ENCODE measurements at places on chromosomes 3 and 15. TPM values are rescaled to one million over a fixed set of nuclear protein-coding genes. Genes with fewer than 3 reads are reported as not detected.
A peak's percentile ranks its signal among the peaks of the same experiment; 100 is the strongest.

DNA sequence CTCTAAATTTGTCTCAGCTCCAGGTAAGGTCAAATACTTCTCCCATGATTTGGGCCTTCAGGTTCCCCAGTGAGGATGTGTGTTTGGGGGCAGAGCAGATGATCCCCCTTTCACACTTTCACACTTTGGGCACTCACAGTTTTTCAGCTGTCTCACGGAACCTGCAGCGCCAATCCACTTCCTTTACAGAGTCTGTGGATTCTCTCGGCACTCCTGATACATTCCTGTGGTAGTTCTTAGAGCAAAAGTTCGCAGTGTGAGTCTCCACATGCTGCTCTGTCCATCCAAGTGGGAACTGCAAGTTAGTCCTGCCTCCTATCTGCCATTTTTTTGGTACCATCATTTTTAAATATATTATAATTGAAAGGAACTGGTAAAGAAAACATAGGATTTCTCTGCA, 20.2 kb upstream of the CPOX start:
- no peak overlapping the region for H3K4me3 ChIP-seq
- no peak overlapping the region for H3K27ac ChIP-seq
- H3K27me3 ChIP-seq, result no peaks in the 10 kb centered on the region
- DNase-seq, result no peak

DNA sequence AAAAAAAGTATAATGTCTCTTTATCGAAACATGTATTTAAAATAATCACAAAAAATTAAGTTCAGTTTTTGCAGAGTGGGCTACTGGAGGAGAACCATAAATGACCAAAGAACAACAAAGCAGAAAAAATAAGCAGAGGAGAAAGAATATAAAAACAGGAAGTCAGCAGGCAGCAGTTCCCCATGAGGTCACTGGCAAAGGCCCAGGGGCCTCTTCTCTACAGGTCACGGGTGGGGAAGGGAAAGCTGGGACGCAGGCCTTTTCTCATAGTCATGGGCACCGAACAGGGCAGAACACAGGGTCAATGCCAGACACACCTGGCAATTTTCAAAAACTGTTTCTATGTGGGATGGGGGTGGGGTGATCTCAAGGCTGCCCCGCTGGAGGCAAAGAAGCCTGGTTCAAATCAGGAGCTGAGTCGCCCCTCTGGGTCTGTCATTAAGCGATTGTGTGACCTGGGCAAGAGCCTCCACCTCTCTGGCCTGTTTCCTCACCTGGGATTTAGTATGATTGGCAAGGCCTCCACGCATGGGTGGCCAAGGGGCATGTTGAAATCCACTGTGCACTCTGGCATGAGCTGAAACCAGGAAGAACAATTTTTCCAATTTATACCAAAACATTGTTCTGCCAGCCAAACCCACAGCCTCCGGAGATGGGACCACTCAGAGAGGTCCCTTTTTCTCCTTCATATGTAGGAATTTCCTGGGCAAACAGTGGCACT, 43.8 kb upstream of the UACA start:
- H3K27ac ChIP-seq, result peak overlapping the region; percentile 65
- peaks cover 22% of the 10 kb centered on the region for H3K4me1 ChIP-seq
- H3K4me3 ChIP-seq, result no peak overlapping the region
- no peak for DNase-seq
- H3K27me3 ChIP-seq, result no peaks in the 10 kb centered on the region
- no peaks in the 10 kb centered on the region for H3K36me3 ChIP-seq

DNA sequence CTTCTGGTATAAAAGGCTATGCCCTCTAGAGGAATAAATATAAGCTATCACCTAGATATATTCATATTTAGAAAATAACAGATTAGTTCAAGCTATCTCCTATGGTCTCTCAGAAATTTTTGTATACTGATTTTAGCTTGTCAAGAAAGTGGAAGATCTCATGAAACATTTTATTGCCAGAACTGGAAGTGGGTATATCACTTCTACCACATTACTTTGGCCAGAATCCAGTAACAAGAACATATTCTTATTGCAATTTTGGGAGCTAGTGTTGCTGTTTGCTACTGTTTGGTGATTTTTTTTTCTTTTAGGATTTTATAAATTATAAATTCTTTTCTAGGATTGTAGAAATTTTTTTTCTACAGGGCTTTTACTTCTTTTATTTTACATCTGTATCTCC, 14.2 kb upstream of the DIPK2A start:
- H3K27ac ChIP-seq, result no peak overlapping the region
- H3K36me3 ChIP-seq, result no peaks in the 10 kb centered on the region
- DNase-seq, result no peak
- H3K4me1 ChIP-seq, result no peaks in the 10 kb centered on the region
- no peaks in the 10 kb centered on the region for H3K27me3 ChIP-seq

DNA sequence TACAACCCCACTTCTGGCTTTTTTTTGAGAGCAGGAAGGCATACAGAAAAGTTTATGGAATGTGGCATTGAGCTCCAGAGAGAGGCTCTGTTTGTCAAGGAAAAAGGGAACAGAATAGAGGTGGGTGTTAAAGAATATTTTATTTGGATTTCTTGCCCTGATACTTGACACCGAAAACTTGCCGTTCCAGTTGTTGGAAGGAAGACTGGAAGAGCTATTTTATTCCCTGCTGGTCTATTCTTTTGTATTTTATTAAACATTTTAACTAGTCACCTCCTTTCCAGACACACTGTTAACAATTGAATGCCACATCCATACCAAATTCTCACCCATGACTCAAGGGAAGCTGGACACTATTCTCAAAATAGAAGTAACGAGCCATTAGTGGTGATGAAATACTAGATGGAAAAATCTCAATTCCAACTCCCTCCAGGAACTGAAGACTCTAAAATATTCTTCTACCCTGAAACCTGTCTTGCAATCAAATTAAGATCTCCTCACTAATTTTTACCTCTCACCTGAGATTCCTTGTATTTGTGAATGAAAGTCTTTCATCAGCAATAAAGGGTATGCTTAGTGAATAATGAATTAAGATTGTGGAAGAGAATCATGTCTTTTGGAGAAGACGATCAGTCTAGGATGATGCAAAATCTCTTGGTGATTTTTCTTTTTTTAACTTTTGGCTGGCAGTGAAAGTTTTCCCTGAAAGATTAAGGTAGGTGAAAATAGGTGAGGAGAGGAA, 28.5 kb downstream of the GREM1 start:
- no peaks in the 10 kb centered on the region for H3K27me3 ChIP-seq
- H3K36me3 ChIP-seq, result no peaks in the 10 kb centered on the region
- H3K27ac ChIP-seq, result no peak overlapping the region
- H3K4me3 ChIP-seq, result no peak overlapping the region

Gene MOBP
- total RNA-seq, result not detected

Gene TRIM42
- total RNA-seq, result not detected

Gene CFAP100
- total RNA-seq, result not detected

Gene TMEM207
- total RNA-seq, result not detected

DNA sequence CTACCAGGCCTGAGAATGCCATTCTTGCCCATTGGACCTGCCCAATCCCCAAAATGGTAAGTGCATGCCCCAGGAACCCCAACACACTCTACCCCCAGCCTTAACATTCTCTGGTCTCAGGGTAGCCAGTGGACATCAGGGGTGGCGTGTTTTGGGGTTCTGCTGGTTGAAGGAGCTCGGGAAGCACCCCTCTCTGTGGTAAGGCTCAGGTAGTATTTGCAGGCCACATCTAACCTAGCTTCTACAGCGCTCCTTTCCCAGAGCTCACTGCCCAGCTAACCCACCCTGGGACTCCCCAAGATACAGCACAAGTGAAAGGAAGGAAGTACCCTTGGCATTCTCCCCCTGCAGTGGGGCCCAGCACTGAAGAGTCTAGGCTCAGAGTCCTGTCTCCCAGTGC, 19.8 kb downstream of the NMNAT3 start:
- no peaks in the 10 kb centered on the region for H3K36me3 ChIP-seq
- H3K27ac ChIP-seq, result no peak overlapping the region
- H3K4me1 ChIP-seq, result no peaks in the 10 kb centered on the region
- no peaks in the 10 kb centered on the region for H3K27me3 ChIP-seq
- no peak overlapping the region for H3K4me3 ChIP-seq

DNA sequence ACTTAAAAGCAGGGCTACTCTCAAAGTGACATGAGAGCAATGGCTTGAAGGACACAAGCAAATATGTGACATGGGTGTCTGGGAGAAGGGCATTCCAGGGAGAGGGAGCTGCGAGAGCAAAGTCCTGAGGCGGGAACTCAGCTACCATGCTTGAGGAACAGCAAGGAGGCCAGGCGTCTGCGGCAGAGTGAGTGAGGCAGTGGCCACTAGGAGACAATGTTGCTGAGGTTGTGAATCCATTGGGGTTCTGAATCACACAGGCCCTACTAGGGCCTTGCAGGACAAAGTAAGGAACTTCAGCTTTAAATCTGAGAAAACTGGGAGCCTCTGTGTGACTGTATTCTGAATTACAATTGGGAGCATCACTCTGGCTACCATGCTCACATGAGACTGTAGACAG, 94.1 kb upstream of the PRICKLE2 start:
- no peak for DNase-seq
- H3K27me3 ChIP-seq, result no peaks in the 10 kb centered on the region
- no peak overlapping the region for H3K4me3 ChIP-seq
- H3K27ac ChIP-seq, result no peak overlapping the region
- no peaks in the 10 kb centered on the region for H3K36me3 ChIP-seq

Gene LSMEM2
- not detected for total RNA-seq

DNA sequence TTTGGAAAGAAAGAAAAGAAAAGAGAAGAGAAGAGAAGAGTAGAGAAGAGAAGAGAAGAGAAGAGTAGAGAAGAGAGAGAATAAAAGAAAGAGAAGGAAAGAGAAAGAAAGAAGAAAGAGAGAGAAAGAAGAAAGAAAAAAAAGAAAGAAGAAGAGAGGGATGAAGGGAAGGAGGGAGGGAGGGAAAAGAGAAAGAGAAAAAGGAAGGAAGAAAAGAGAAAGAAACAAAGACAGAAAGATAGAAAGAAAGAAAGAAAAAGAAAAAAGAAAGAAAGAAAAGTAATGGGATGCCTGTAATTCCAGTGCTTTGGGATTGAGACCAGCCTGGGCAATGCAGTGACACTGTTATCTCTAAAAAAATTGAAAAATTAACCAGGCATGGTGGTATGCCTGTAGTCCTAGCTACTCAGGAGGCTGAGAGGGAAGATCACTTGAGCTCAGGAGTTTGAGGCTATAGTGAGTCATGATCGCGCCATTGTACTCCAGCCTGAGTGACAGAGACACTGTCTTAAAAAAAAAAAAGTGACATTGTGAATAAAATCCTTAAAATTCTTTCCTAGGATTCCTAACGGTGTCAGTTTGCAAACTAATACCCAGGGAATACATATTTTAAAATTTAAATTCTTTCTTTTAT, 1.7 kb downstream of the RASL12 start:
- H3K27me3 ChIP-seq, result peaks cover 6% of the 10 kb centered on the region
- no peaks in the 10 kb centered on the region for H3K4me1 ChIP-seq
- no peak overlapping the region for H3K27ac ChIP-seq
- H3K36me3 ChIP-seq, result no peaks in the 10 kb centered on the region
- no peak overlapping the region for H3K4me3 ChIP-seq

Gene CAPN3
- total RNA-seq, result 0.31 TPM

GRCh38 chr15:48996276-48996675, 32.6 kb upstream of the SHC4 start:
- no peak for DNase-seq
- no peak overlapping the region for H3K27ac ChIP-seq
- H3K4me1 ChIP-seq, result no peaks in the 10 kb centered on the region
- no peak overlapping the region for H3K4me3 ChIP-seq
- H3K27me3 ChIP-seq, result no peaks in the 10 kb centered on the region
- H3K36me3 ChIP-seq, result peaks cover 24% of the 10 kb centered on the region

- H3K36me3 ChIP-seq, result no peaks in the 10 kb centered on the region
- H3K27me3 ChIP-seq, result no peaks in the 10 kb centered on the region
- H3K4me1 ChIP-seq, result peaks cover 11% of the 10 kb centered on the region
- no peak overlapping the region for H3K4me3 ChIP-seq
- no peak overlapping the region for H3K27ac ChIP-seq
- DNase-seq, result no peak
Observed at GRCh38 chr3:128173849-128174248, 20.6 kb downstream of the EEFSEC start.

- H3K27ac ChIP-seq, result peak overlapping the region; percentile 41
- H3K4me3 ChIP-seq, result no peak overlapping the region
- H3K36me3 ChIP-seq, result no peaks in the 10 kb centered on the region
Observed at GRCh38 chr3:177459401-177459800, 262.1 kb upstream of the TBL1XR1 start.

GRCh38 chr15:37731146-37731746, 203.2 kb upstream of the TMCO5A start:
- DNase-seq, result no peak
- no peaks in the 10 kb centered on the region for H3K27me3 ChIP-seq
- no peaks in the 10 kb centered on the region for H3K4me1 ChIP-seq
- H3K27ac ChIP-seq, result no peak overlapping the region
- no peak overlapping the region for H3K4me3 ChIP-seq

Gene THAP10
- 6.7 TPM for total RNA-seq

DNA sequence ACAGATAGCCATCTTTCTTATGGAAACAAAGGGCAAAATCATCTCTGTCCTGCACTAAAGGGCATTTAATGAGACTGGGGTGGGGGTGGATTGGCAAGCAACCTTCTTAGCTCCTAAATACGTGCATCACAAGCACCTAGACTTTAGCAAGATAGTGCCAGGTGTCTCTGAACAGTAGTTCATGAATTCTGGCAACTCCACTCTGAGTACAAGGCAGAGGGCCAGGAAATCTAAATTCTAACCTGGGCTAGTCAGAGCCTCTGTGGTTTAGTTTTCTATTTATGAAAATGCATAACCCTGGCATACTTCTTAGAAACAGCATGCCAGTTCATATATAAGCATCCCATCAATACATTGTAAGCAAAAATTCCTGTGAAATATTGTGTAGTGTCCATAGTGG, 788.5 kb downstream of the MCTP2 start:
- no peaks in the 10 kb centered on the region for H3K36me3 ChIP-seq
- no peaks in the 10 kb centered on the region for H3K27me3 ChIP-seq
- peaks cover 3% of the 10 kb centered on the region for H3K4me1 ChIP-seq
- H3K27ac ChIP-seq, result no peak overlapping the region
- no peak for DNase-seq
- no peak overlapping the region for H3K4me3 ChIP-seq

DNA sequence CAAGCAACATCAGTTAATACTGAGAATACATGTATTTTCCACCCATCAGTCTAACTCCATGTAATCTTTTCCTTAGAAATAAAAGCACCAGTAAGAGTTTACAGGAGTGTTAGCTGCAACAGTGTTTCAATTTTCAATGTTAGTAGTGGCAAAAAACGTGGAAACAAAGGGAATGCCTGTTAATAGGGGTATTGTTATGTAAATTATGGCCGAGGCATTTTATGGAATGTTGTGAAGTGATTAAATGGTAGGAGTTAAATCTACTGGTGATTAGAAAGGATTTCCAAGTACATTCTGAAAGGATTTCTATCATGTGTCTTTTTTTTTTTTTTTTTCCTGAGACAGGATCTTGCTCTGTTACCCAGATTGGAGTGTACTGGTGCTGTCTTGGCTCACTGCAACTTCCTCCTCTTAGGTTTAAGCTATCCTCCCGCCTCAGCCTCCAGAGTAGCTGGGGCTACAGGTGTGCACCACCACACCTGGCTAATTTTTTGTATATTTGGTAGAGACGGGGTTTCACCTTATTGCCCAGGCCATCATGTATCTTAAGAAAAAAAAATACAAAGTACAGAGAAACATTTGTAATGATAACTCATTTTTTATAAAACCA, 6.6 kb downstream of the ATP6V1A start:
- H3K4me1 ChIP-seq, result peaks cover 13% of the 10 kb centered on the region
- H3K36me3 ChIP-seq, result no peaks in the 10 kb centered on the region
- H3K27me3 ChIP-seq, result no peaks in the 10 kb centered on the region
- H3K27ac ChIP-seq, result no peak overlapping the region
- H3K4me3 ChIP-seq, result no peak overlapping the region

- no peaks in the 10 kb centered on the region for H3K27me3 ChIP-seq
- H3K4me1 ChIP-seq, result no peaks in the 10 kb centered on the region
- H3K36me3 ChIP-seq, result no peaks in the 10 kb centered on the region
- no peak for DNase-seq
Observed at GRCh38 chr3:151625586-151625985, 108.1 kb upstream of the AADACL2 start.

GRCh38 chr15:49769225-49769624, 148.4 kb downstream of the DTWD1 start:
- H3K27ac ChIP-seq, result no peak overlapping the region
- H3K27me3 ChIP-seq, result no peaks in the 10 kb centered on the region
- H3K4me3 ChIP-seq, result no peak overlapping the region
- no peaks in the 10 kb centered on the region for H3K36me3 ChIP-seq

All from Panc1 (cell line).